ENCODE measurements at places on chromosomes 12 and 14.

DNA sequence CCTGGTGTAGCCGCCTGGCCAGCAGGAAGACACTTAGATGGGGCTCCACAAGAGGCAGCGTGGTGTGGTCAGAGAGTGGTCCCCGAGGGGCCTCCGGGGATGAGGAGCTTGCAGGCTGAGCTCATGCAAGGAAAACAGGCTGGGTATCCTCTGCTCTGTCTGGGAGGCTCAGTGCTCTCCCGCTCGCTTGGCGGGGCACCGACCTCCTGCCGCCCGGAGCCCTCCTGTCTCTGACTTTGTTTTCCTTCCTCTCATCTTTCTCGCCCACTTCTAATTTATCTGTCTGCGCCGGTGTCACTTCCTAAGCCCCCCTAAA, 31.3 kb upstream of the DLK1 start:
- DNase-seq = no peak

GRCh38 chr12:72179841-72180240, 92.3 kb upstream of the TRHDE start:
- DNase-seq = no peak

DNA sequence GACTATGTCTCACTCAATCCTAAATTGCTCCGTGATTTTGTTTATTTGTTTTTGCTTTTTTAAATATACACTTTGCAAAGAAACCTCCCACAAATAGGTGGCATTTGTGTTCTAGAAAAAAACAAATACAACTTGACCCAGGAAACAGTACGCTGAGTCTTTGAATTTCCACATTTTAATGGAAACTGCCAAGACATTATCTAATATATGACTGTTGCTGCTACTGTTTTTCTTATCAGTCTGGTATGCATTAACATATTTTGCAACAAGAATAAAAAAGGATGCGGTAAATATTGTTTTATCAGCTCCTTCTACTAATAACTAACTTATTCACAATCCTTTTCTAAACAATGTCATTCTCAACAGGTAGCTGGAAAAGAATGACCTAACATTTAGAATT, 187.4 kb downstream of the LRIG3 start:
- no peak for DNase-seq

DNA sequence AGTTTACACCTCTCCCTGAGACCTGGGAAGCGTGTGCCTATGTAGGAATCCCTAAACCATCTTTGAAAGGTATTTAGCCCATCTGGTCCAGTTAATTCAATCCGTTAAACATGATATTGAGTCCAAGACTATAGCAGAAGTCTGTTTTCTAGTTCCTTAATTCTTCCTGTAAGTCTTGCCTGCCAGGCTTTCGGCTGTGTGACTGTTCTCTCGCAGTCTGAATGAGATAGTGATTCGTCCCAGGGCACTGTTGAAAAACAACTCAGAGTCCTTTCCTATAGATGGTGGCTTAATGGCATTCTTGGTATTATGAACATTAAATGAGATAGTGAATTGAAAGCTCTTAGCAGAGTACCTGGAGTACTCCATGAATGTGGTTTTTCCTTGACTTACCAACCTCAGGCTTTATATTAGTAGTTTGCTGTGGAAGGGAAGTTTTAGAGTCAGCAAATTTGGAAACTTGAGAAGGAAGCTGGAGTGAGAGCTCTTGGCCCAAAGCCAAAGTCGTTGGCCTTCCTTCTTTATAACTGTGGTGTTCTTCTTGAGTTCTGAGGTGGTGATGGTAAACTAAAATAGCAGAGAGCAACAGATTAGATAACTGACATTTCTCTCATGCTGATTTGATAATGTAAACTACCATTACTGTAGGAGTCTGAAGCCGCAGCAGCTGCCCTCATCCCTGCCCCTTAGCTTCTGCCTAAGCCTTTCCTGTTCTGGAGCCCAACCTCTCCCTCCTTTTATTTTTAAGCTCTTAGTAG, 76.5 kb downstream of the TGFB3 start:
- no peak for DNase-seq

GRCh38 chr12:68959143-68959858, 26.3 kb upstream of the CPM start:
- no peak for DNase-seq

DNA sequence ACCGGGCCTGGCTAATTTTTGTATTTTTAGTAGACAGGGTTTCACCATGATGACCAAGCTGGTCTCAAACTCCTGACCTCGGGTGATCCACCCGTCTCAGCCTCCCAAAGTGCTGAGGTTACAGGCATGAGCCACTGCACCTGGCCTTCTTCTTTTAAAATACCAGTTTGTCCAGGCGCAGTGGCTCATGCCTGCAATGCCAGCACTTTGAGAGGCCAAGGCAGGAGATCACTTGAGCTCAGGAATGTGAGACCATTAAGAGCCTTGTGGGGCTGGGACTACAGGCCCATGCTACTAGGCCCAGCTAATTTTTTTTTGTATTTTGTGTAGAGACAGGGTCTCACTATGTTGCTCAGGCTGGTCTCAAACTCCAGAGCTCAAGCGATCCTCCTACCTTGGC, 8.1 kb upstream of the PEBP1 start:
- DNase-seq = no peak

GRCh38 chr14:64990939-64991338, 4.2 kb downstream of the FNTB start:
- no peak for DNase-seq

GRCh38 chr12:7064516-7064915, 4.0 kb downstream of the C1S start:
- DNase-seq = no peak

DNA sequence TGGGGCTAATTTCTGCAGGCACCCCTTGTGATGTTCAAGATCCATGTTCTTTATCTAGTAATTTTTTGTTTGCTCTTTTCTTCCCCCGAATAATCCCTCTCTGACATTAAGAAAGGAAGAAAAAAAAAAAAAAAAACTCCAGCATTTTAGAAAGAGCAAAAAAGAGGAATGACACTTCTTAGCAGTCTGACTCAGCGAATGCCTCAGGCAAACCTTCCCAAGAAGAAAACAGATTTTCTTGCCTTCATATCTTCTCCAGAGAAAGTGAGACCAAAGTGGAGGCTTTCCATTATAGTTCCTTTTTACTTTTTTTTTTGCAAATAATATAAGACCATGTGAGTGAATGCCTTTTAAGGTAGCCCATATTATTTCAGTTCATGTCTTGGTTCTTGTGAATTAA, 479.0 kb upstream of the SYT1 start:
- no peak for DNase-seq

GRCh38 chr14:38137005-38137404, 70.7 kb upstream of the SSTR1 start:
- DNase-seq = no peak

GRCh38 chr12:105400227-105400626, 69.7 kb downstream of the C12orf75 start:
- DNase-seq = no peak

GRCh38 chr12:49969651-49970429, 2.9 kb upstream of the AQP6 start:
- DNase-seq = no peak

GRCh38 chr12:90970911-90971310, 15.9 kb upstream of the CCER1 start:
- no peak for DNase-seq

DNA sequence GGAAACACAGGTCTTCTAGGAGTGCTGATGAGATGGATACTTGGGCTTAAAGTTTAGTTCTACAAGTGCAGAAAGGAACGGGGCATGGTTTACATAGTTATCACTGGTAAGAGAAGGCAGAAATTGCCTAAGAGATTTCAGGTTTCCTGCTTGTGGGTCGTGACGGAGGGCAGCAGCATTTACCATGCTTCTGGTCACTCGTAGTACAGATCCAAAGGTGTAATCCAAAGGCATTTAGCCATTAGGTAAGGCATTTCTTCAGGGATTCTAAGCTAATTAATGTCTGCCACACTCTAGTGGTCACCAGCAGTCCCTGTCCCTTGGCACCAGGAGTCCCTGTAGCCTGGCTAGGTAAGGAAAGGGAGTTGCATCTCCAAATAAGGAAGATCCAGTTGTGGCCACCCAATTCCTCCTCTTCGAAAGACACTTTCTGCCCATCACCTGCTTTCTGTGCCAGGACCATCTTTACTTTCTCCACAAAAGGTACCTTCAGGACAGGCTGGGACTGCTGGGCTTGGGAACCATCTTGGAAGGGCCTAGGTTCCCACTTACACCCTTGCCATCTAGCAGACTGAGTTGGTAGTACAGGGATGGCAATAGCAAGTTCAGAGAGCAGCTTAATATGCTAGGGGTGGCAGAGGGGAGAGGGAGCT, 1.5 kb downstream of the GSTZ1 start:
- DNase-seq = no peak

GRCh38 chr14:75479770-75480600, 42.3 kb upstream of the BATF start:
- DNase-seq = no peak

GRCh38 chr12:65500091-65500900, 221.8 kb downstream of the MSRB3 start:
- DNase-seq = no peak

DNA sequence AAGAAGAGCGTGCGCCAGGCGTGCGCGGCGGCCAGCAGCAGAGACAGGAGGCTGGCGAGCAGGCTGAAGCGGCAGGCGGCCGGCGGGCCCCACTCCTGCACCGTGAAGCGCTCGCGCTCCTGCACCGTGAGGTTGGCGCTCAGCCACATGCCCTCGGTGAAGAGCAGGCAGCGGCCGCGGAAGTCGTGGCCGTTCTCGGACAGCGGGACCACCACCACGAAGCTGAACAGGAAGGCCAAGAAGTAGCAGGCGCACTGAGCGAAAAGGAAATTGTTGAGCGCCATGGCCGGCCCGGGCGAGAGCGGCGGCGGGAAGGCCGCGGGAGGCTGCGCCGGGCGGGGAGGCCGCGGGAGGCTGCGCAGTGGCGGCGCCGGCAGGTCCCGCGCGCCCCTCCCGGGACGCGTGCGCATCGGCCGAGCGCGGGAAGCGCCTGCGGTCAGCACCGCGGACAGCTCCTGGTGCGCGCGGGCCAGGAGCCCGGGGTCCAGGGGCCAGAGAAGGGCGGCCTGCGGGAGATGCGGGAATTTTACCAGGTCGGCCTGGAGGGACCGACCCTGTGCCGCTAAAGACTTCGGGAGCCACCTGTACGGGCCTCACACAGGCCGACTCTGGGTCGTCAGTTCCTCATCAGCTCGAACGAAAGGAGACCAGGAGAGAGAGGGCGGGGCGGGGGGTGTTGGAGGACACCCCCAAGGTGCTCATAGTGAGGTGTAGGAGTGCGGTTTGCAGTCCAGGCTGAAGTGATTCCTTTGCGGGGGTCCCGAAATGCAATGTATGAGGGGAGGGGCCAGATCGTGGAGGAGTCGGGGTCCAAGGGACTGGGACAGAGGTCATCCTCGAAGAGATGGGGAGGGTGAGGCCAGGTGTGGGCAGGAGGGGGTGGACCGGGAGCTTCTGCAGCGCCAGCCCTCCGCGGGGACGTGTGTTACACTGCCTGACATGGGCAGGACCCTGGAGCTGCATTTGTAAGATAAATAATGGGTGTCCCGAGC, at the start of gene TMEM179:
Gene TMEM179 (minus strand): TSS at position 315 of the 992 bp plus-strand sequence. CDS start 31 bp downstream, at position 284.
- no peak for DNase-seq

DNA sequence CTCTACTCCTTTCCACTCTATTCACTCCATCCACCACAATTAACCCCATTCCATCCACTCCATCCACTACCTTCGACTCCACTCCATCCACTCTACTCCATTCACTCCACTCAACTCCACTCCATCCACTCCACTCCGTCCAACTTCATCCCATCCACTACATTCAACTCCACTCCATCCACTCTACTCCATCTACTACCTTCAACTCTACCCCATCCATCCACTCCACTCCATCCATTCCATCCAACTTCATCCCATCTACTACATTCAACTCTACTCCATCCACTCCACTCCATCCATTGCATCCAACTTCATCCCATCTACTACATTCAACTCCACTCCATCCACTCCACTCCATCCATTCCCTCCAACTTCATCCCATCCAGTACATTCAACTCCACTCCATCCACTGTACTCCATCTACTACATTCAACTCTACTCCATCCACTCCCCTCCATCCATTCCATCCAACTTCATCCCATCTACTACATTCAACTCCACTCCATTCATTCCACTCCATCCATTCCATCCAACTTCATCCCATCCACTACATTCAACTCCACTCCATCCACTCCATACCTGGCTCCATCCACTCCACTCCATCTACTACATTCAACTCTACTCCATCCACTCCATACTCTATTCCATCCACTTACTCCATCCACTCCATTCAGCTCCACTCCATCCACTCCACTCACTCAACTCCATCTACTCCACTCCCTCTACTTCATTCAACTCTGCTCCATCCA, 16.4 kb downstream of the HNF1A start:
- DNase-seq = no peak

DNA sequence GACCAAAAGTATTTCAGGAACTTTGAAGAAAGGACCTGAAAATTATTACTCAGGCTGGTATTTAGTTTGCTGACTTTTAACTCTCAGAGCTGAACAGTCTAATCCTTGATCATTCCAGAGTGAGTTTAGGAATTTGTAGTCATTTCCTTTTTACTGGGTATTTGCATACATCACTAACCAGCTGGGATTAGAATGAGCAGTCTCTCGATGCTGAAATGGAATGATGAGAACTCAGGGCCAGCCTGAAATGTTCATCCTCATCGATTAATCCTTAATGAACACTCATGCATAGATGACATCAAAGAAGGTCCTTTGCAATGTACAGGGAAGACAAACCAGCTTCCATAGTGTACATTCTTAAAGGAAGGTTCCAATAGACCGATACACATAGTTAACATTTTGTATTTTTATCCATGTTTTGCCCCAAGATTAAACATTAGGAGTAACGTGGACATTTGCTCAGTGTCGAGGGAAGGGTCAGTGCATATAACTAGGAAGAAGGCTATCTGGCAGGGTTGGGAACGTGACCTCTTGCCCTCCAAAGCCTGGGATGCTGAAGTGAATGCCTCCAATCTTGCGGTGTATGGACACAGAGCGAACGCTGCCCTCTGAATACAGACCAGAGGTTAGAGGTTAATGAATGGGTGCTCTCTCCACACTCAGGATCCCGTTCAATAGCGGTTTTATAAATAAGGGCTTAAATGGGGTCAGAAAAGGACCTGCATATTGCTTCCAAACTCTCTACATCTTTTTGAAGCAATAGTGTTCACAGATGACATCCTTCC, 14.5 kb downstream of the FBXL14 start:
- DNase-seq = no peak

GRCh38 chr14:103688441-103688840, 26.8 kb downstream of the XRCC3 start:
- DNase-seq = no peak

- DNase-seq = no peak
Observed at GRCh38 chr12:40107803-40108620, 2.1 kb upstream of the SLC2A13 start.

DNA sequence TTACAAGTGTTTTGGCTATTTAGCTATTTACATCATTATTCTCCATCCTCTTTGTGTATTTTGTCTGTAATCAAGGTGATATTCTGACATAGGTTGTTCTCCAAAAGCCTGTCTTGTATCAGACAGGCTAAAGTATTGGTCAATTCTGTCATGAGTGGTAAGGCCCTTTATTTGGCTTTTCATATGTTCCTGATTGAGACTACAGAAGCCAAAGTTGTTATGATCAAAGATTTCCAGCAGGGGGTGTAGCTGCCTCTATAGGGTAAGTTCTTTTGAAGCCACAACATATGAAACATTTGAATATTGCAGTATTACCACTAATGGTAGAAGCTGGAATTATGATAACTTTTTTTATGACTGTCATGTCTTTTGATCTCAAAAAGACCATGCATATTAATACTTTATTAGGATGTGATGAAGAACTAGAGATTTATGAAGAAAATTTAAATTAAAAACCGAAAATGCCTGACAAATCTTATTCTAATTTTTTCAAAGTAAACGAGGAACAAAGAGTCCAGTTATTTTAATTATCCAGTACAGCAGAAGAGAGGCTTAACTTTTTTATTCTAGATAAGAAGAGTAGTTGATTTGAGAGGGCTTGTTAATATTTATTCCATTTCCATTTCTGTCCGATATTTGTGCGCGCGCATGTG, 3.4 kb upstream of the ARHGAP5 start:
- DNase-seq = no peak
